ENCODE measurements at places on chromosomes 5 and 9.

- DNase-seq, result no peak
These were observed 55.3 kb downstream of the AHRR start for GRCh38 chr5:376799-377325.

DNA sequence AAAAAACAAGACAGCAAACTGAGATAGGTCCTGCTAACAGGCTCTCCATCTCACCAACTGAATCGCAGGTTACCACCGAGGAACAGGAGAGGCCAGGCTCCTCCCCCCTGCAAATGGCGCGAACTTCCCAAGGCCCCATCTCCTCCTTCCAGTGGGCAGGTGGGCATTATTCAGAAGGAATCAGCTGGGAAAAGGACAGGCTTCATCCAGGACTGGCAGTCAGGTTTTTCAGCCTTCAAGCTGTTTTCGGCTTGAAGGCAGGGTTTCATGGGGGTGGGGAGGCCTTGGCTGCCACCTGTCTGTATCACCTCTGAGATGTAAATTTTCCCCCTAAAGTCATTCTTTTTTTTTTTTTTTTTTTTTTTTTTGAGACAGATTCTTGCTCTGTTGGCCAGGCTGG, 79.4 kb downstream of the SFXN1 start:
- DNase-seq, result no peak

- DNase-seq, result no peak
These were observed 17.9 kb upstream of the ASS1 start for GRCh38 chr9:130426883-130427282.

GRCh38 chr9:16131264-16131663, 578.4 kb downstream of the CCDC171 start:
- DNase-seq, result no peak

DNA sequence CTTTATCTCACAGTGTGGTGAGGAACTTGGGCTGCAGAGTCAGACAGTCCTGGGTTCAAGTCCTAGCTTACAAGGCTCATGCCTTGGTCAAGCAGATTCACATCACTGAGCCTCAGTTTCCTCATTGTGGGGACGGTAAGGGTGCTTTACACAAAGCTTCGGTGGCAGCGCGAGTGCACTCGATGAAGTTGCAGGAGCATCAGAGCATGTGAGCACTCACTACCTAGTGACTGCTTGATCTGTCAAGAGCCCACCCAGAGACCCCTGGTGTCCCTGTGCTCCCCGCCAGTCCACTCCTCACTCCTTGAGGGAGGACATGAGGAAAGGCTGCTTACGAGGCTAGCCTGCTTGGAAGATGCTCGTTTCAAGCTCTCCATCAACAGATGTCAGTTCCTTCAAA, 56.2 kb upstream of the GARNL3 start:
- no peak for DNase-seq

- no peak for DNase-seq
These were observed 1308.3 kb upstream of the CDH9 start for GRCh38 chr5:28346696-28347095.
